ENCODE measurements at places on chromosomes 7 and 10. TPM values are rescaled to one million over a fixed set of nuclear protein-coding genes. Genes with fewer than 3 reads are reported as not detected.
A peak's percentile ranks its signal among the peaks of the same experiment; 100 is the strongest.

DNA sequence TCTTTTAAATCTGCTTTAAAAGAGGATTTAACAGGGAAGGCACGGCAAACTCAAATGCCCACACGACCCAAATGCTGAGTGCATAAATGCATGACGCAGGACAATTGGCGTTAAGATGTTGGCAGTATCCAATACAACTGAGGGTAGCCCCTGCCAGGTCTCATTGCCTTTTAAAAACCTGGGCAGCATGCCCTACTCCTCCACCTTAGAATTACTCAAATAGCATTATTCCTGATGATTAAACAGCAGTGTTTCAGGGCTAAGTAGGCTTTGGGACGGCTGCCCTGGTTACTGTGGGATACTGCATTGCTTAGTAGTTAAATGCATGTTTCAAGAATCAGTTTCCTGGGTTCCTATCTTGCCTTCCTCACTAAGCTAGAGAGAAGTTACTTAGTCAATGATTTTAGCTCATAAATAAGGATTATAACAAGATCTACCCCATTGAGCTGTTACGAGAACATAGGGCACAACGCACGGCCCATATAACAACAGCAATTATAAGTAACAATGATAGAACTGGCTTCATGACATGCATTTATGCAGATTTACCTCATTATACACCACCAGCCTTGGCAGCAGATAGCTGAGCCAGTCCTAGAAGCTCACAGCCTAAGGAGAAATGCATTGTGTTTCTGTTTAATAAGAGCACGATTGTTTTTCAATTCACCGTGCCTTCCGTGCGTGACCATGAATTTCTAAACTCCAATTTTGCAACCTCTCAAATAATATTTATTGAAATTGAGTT lies 7.9 kb downstream of the TUBAL3 start:
- DNase-seq: no peak

DNA sequence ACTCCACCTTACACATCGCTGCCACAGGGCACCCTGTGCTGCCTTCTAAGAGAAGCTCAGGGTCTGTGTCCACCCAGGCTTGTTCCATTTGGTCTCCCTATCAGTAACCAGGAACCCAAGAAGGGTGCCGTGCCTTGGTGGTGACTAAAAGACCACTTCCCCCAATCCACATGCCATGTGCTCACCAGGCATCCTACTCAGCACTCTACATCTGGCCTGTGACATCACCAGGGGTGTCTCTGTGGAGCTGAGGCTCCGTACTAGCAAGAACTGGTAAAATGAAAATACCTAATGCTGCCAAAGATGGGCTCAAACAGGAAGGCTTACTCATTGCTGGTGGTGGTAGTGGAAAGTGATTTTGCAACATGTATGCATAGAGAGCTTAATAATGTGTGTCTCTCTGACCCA lies 19.0 kb upstream of the C10orf71 start:
- DNase-seq: no peak

GRCh38 chr10:132706701-132707100 lies 79.2 kb downstream of the NKX6-2 start:
- peak; percentile 12 for DNase-seq

DNA sequence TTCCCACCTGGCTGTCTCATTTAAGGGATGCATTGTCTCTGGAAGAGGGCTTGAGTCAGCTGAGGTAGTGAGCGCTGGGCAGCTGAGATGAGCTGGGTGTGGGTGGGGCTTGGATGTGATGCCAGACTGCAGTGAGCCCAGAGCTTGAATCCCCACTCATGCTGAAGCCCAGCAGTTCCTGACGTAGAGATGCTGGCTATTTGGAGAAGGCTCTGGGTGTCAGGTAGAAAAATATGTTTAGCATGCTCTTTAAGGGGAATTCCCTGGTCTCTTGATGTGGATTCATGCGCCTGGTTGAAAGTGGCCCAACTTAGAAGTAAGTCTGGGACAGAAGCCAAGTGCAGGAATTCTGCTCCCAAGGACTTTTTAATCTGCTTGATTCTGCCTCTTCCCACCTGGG lies 241.5 kb upstream of the IGFBP3 start:
- DNase-seq: no peak

GRCh38 chr10:110395350-110396283 lies 90.9 kb upstream of the SMNDC1 start:
- DNase-seq: no peak

GRCh38 chr7:117178600-117178999 lies 144.3 kb downstream of the WNT2 start:
- DNase-seq: no peak

GRCh38 chr10:27138277-27138676 lies 15.9 kb downstream of the YME1L1 start:
- DNase-seq: no peak

DNA sequence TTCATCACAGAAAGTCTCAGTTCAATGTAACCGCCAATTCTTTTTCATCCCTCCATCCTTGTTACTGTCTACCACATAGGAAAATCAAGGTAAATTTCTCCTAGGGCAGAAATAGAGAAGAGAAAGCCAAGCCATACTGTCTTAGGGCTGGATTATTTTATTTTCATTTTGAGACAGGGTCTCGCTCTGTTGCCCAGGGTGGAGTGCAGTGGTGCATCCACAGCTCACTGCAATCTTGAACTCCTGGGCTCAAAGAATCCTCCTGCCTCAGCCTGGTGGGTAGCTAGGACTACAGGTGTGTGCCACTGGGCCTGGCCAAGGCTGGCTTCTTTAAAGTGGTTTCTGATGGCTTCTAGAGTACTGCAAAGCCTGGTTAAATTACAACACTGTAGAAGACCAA lies 181.7 kb downstream of the SRPK2 start:
- DNase-seq: no peak

DNA sequence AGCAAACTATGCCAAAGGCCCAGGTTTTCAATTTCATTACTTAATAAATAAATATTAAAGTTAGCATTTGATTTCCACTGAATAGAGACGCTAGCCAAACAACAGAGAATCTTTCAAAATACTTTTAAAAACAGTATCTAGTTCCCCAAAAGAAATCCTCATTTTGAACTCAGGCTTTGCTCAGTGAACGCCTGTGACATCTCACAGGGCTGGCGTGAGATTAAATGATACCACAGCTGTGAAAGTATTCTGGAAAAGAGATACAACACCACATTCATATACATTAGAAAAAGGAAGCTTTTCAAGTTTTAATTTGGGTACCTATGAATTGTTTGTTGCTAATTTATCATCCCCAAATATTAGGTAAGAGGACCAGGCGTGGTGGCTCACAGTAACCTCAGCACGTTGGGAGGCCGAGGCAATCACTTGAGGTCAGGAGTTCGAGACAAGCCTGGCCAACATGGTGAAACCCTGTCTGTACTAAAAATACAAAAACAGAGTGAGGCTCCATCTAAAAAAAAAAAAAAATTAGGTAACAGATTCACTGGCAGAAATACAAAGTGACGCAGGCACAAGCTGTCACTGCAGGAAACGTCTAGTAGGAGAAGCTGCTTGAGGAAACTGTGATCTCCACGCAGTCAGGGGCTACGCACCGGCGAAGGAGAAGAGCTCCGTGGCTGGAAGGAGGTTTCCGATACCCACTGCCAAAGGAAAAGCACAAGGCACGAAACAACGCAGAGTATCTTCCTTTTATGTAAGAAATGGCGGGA lies 50.0 kb downstream of the AMZ1 start:
- DNase-seq: no peak

C10orf105 gene
- total RNA-seq: 0.05 TPM

DNA sequence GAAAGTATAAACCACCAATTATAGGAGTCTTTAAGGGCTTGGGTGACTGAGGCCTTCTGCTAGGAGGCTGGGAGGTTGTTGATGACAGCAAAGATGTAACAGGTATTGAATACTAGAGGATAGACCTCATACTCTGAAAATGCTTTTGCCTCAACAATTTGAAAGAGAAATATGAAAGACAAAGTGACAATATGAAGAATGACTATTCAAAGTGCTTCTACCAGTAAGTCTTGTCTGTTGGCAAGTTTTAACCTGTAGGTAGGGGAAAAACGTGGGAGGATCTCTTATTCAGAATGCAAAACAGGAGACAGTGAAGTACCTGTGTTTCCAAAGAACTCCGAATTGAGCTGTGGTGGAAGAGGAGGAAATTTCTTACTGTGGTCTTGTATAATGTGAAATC lies 38.2 kb downstream of the GBF1 start:
- no peak for DNase-seq

DNA sequence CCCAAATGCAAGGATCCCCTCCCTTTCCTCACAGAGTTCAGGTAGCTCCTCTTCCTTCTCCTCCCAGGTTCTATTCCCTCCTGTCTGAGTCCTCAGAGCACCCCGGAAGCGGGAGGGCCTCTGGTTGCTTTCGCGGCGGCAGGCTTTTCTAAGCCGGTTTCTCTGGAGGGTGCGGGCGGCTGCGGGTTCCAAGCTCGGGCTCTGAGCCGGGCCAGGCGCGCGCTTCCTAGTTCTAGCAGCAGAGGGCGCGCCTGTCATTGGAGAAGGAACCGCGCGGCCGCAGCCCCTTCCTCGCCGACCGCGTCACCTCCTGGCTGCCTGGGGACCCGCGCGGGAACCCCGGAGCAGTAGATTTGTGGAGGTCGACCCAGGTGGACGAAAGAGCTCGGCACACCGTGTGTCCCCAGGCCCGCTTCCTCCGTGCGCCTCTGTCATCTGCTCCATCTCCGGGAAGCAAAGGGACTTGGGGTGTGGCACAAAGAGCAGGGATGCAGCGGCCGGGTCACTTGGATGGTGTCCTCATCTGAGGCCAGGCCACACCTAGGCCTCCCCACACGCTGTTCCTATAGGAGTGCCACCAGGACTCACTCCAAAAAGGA lies 389.0 kb upstream of the PODXL start:
- peak; percentile 30 for DNase-seq

DNA sequence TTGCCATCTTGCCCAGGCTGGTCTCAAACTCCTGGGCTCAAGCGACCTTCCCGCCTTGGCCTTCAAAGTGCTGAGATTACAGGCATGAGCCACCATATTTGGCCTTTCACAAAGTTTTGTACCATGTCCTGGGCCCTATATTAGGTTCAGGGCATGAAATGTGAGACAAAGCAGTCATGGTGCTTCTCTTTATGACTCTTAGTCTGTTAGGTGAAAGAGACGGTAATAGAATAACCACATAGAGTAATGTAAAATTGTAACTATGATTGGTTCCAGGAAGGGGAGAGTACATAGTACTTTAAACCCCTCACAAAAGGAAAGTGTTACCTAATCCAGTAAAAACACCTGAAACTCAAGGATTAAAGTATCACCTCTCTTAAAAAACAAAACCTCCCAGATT lies 144.7 kb downstream of the SPAG6 start:
- DNase-seq: no peak

DNA sequence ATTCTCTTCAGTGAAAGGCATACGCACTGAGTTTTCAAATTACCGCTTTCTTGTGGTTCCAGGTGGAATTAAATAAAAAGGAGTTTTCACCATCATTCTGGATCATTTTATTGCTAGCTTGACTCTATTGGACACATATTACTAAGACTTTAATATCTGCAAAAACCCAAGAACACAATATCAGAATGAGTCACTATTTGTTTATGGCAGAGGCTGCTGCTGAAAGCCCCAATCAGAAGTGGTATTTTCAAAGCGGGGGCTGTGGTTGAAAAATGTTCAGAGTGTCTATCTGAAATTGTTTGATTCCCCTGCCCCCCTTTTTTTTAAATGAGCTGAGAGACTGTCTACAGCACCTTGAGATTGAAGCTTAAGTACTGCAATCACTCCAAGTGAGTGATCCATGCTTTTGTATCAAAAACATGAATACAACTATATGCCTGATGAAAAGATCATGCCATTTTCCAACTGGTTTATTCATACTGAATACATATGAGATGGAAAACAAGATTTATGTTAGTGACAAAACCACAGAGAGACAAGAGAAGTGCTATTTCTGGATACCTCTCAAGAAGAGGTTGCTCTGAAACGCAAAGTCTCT lies 376.4 kb downstream of the HTR7 start:
- DNase-seq: no peak

DNA sequence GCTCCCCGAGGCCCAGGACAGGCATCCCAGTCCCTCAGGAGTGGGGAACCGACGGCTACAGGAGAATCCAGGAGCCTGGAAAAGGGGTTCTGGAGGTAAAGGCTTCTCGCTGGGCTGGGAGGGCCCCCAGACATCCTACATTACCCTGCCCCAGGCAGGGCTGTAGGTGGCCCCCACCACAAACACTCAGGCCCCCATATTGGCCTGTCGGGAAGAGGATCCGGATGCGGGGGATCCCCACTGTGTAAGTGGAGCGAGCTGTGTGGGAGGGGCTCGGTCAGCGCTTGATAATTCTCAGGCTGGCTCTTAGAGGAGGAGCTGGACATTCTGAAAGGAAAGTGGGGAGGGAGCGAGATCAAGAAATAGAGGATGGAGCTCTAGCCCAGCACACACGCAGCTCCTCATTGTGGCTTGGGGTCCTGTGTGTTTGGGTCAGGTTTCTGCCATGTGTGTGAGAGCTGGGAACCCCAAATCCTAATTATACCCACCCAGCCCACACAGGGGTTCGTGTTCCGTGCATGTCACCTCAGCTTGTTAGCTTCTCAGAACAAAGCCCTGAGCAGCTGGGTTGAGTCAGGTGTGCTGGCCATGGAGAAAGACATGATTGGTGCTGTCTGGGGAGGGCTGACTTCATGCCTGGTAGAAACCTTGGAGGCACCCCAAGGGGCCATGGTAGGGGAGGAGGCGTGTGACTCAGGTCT lies 49.4 kb downstream of the ZNF467 start:
- no peak for DNase-seq

GRCh38 chr7:46291050-46291438 lies 370.0 kb upstream of the IGFBP3 start:
- DNase-seq: no peak

DNA sequence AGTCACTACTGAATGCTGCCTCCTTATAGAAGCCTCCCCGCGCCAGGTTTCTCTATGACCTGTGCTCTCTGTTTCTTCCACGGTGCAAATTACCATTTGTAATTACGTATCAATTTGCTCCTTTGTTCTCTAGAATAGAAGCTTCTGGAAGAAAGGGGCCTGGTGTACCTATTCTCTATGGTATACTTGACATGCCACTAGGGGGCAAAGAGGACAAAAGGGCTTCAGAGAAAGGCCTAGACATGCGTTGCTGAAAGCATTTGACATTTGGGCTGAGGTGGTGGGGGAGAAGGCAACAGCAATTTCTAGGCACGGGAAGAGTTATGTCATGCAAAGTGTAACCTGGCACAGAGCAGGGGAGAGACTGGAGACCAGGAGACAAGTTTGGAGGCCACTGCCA lies 148.7 kb downstream of the WDR11 start:
- no peak for DNase-seq

DNA sequence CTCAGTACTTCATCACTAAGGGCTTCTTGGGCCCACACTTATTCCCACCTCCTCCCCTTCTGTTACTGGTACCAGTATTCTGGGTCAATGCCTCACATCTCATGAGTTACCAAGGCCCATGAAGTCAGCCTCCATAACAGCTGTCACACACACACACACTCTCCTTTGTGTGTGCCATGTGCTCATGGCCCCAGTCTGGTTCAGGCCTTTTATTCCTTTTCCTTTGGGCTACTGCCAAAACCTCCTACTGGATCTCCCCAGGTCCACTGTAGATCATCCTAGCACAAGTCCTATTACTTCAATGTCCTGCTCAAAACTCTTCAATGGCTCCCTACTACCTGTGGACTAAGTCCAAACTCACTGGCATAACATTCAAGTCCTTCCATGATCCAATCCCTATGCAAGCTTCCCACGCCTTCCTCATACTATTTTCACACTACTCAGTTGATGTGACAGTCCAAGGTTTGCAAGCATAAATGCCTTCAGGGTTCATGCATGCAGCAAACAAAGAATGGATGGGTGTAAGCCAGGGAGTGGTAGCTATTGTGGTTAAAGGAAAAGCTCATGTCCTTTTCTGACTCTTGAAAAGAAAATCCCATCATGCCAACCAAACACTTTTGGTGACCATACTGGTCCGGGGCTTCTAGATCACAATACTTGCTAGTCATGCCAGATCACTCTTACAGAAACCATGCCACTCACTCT lies 68.1 kb downstream of the CCDC6 start:
- DNase-seq: no peak

- DNase-seq: no peak
These were observed 69.5 kb downstream of the SORCS1 start for GRCh38 chr10:107094824-107095522.

Measured in left ventricle myocardium inferior (tissue), 1 donor.